ENCODE measurements at places on chromosomes 2 and 18.

GRCh38 chr18:43587538-43588153, 310.4 kb upstream of the SYT4 start:
- peak; percentile 80 for DNase-seq

- peak; percentile 71 for DNase-seq
Measured at GRCh38 chr2:30026091-30027055, 105.0 kb upstream of the ALK start.

- DNase-seq: no peak
Measured at GRCh38 chr2:128277961-128278681, 40.5 kb downstream of the HS6ST1 start.

DNA sequence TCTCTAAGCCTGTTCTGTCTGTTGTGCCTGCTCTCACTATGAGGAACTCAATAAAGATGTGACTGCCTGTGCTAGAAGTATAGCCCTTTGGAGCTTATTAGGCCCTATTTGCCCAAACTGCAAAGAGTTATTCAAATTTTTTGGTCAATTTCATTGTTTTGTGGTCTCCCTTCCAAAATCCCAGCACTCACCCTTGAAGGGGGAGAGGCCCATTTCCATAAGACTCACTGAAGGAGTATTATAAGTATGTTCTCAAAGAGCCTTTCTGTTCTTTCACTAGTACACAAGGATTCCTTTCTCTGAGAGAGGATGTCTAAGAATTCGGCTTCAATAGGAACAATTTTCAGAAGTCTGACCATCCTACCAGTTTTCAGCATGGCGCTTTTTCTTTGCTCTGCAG, 641.9 kb upstream of the REG3G start:
- DNase-seq: no peak

- no peak for DNase-seq
Measured at GRCh38 chr2:10078704-10079265, 1.4 kb downstream of the CYS1 start.

DNA sequence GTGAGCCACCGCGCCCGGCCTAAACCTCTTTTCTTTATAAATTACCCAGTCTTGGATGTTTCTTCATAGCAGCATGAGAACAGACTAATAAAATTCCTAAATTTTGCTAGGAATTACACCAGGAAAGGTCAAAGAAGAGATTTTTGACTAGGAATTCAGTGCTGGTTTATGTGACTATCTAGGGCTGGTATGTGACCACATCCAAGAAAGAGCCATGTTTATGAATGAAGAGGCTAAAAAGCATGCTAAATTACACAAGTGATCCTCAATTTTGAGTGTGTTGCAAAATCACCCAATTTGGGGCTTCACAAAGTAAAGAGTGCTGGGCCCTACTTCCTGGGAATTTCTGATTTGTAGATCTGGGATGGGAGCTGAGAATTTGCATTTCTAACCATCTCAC, 123.6 kb downstream of the CSRNP3 start:
- DNase-seq: no peak

- no peak for DNase-seq
Measured at GRCh38 chr18:79411614-79412526, 16.1 kb downstream of the NFATC1 start.

- DNase-seq: no peak
Measured at GRCh38 chr2:52452201-52452600, 1315.4 kb upstream of the CHAC2 start.

DNA sequence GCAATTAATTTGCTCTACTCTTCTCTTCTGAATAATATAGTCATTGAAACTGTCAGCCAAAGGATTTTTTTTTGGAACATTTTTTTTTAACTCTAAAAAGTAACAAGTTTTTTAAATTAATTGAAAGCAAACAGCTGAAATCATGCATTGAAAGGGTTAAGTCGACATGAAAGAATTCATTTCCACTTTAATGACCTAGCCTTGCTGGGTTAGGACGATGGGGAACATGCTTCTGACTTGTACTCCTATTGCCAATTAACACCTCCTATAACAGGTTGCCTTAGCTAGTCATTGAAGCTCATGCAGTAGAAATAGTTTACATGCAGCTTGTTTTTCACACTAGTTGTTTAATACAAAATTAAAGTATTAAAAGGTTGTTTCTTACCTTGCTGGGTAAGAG, 47.8 kb downstream of the PSMD14 start:
- DNase-seq: no peak

- DNase-seq: no peak
Measured at GRCh38 chr2:7539760-7540159, 622.5 kb downstream of the RNF144A start.

DNA sequence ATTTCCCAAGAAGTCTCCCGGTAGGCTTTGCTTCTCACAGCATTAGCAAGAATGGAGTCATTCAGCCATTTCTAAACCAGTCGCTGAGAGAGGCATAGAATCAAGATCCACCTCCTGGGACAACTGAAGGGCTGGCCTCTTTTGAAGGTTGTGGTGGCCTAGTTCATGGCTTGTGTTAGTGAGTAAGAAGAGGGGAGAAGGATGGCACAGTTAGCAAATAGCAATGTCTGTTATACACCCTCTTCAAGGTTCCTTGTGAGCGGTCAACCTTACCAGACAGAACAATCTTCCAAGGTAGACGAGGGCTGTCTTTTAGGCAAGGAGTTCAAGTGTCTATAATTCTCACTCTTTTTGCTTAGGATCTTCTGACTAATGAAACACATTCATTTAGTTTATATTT, 35.4 kb upstream of the DNAH7 start:
- no peak for DNase-seq

- no peak for DNase-seq
Measured at GRCh38 chr2:181374781-181375675, 82.2 kb upstream of the ITGA4 start.

DNA sequence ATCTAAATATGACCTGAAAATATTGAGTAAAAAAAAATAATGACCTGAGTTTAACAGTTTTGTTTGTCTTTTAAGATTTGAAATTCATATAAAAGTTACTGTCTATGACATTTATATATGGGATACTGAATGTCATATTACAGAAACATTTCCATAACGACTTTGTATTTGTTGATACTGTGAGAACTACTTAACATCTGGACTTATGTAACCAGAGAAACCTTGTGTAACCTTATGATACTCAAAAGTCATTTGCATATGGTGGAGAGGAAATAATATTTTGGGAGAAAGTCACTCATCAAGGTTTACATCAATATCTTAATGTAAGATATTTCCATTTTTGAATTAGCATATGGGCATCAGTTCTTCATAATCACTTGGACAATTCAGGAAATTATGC, 12.6 kb downstream of the MFSD6 start:
- peak; percentile 8 for DNase-seq

DNA sequence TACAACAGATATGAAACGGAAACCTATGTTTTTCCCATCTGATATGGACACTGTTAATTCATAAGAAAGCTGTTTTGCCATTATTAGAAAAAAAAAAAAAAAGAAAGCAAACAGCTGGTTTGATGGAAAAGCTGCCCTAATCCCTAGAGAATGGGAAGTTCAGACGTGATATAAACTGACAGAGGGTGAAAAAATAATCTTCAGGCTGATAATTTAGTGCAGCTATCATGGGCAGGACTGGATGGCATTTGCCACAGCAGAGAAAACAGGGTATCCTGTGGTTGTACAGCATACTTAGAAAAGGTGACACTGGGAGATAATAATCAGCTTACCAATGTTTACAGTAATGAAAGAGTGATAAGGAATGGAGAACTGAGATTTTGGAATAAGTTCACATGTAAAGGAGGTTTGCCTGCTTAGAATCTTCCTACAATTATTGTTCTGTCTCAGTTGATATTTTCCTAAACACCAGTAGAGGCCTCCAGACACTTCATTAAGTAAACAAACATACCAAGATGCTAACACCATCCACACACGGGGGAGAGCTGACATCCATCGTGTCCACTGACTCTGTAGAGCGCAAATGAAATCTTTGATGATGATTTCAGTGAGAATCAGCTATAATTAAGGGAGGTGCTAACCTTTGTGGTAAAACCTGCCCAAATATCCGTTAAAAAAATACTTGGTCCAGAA, 211.6 kb upstream of the MMADHC start:
- peak; percentile 6 for DNase-seq

DNA sequence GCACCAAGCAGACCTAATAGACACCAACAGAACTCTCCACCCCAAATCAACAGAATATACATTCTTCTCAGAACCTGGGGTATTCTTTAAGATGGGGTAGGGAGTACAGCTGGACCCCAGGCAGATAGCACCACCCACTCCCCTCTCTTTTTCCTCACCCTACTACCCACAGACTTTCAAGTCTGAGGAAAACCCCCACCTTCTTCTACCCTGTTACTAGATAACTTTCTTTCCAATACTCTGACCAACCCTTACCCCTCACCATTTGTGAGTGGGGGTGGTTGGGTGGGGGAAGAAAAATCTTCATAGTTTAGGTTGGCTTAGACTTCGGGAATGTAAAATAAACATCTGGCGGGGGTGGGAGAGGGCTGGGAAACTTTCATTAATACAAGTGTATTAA, 20.3 kb upstream of the ZBTB14 start:
- DNase-seq: no peak

- DNase-seq: no peak
Measured at GRCh38 chr2:239929504-239929903, 95.6 kb downstream of the NDUFA10 start.

- peak; percentile 14 for DNase-seq
Measured at GRCh38 chr2:162244541-162245031, 1.3 kb upstream of the FAP start.

DNA sequence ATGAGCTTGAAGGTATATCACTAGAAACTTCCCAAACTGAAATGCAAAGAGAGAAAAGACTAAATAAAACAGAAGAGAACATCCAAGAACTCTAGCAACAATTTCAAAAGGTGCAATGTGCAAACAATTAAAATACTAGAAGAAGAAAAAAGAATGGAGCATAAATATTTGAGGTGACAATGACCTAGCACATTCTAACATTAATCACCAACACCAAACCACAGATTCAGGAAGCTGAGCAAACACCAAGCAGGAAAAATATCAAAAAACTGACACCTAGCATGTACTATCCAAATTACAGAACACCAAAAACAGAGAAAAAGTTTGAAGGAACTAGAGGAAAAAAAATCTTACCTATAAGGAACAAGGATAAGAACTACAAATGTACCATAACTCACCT, 460.8 kb downstream of the IRS1 start:
- DNase-seq: no peak

GRCh38 chr2:147224070-147224469, 620.8 kb upstream of the ACVR2A start:
- no peak for DNase-seq

GRCh38 chr2:119849838-119850565, 90.3 kb downstream of the PTPN4 start:
- no peak for DNase-seq

DNA sequence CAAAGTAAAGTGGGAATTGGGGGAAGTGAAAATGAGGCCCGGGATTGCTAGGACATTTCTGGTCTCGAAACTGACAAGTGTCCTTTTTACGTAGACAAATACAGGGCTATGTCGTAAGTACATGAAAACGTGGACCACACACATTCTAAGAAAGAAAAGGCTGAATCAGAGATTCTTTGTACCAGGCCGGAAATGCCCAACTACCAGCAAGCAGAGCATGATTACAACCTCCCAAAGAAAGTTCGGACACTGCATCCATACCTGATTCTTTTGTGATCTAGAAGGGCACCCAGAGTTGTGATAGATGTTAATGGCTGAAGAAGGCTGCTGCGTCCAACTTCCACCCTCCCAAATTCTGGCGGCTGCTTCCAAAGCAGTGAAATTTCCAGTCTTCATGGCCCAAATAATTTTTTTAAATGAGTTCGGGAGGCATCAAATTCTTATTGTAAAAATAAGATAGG, 1.7 kb downstream of the RBMS1 start:
- peak; percentile 10 for DNase-seq

DNA sequence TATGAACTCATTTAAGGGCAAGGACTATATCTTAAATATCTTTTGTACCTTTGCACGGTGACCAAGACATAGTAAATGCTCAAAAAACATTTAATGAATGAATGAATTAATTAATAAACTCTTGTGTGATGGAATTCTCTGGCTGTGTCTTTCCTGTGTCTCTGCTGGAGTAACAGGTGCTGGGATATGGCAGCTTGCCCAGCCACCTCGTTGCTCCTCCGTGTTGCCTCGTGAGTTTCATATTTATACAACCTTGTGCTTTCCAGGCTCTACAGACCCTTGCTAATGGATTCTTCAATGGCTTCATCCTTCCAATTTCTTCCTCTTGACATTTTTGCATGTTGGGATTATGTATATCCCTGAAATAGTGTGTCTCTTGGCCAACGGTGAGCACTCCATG, 30.4 kb downstream of the CTAGE1 start:
- DNase-seq: no peak

- DNase-seq: no peak
Measured at GRCh38 chr2:10441948-10442347, 6.2 kb downstream of the ODC1 start.

All from DMS53 (cell line).